Hematopoietic multipotent progenitor cell treated with erythropoietin and hydrocortisone succinate and interleukin-3 and kit ligand, for 15 days (in vitro differentiated cells): ENCODE measurements at places on chromosomes 11 and 22.

DNA sequence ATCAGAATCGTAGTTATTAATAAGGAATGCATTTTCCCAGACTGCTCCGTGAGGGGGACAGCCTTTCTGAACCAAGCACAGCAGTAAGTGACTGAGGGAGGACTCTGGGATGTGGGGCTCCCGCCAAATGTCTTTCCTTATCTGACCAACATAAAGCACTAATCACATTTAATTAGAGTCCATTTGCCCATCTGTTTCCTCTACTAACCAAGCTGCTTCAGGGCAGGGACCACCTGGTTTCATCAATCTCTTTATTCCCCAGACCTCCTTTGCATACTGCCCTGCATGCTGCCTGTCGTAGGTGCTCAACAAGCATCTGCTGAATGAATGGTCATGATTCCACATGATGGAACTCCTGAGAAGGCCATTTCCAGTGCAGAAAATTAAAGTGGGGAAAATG, 29.4 kb downstream of the SMCO4 start:
- no peak for DNase-seq

- DNase-seq, result no peak
Observed at GRCh38 chr11:65126624-65127274, 4.6 kb downstream of the MRPL49 start.

DNA sequence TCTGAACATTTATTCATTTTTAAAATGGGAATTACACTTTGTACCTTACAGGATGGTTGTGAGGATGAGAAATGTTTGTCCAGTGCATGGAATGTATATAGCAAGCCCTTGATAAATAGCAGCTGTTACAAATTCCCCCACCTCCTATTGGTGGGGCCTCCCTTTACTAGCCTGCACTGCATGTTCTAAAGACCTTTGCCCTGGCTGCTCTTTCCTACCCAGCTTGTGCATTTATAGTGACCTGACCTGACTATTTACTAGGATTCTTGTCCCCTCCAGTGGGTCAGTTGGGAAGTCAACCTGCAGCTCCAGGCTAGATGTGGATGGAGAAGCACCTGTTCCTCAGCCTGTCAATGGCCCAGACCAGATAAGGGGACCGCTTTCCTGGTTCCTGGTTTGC, 180.3 kb downstream of the HIPK3 start:
- DNase-seq, result no peak

DNA sequence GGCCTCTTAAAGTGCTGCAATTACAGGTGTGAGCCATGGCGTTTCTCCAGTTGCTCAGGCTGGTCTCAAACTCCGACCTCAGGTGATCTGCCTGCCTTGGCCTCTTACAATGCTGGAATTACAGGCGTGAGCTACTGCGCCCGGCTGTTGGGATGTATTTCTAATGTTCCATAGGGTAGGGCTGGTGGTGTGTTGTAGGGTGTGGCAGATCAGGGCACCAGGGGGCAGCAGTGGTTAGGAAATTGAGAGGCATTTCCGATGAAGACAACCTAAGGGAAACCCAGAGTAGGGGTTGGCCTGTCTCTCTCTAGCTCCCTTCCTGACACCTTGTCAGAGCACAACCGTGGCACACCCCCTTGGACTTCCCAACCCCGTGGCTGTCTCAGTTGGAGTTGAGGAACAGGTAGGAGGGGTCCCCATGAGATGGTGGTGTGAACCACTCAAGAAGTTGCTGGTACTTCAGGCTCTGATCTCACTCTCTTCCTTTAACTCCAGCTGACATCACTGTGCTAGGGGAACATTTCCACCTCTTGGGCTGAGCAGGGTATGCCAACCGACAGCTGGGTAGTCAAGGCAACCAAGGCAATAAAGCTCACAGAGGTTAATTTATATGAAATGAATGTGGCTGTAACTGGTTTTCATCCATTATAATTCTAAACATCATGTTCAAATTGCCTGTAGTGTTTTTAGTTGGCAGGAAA, 33.0 kb downstream of the YWHAH start:
- peak; percentile 63 for DNase-seq

GRCh38 chr22:49487950-49488349, 339.7 kb downstream of the BRD1 start:
- DNase-seq, result no peak
